Esophagus squamous epithelium (tissue), 5 donors: ENCODE measurements at places on chromosomes 11 and 22. TPM values are rescaled to one million over a fixed set of nuclear protein-coding genes. Genes with fewer than 3 reads are reported as not detected.

OR52L1 gene
- total RNA-seq: not detected

IL18BP gene
- 6.1 TPM for total RNA-seq

GTSE1 gene
- total RNA-seq: 2.7 TPM

ADAMTS8 gene
- total RNA-seq: 0.83 TPM

- DNase-seq: no peak
Measured at GRCh38 chr22:44588348-44588747, 90.3 kb upstream of the RTL6 start.

- DNase-seq: no peak
Measured at GRCh38 chr11:73159297-73159696, 17.2 kb upstream of the FCHSD2 start.

GRCh38 chr11:128133501-128133900 lies 453.9 kb downstream of the ETS1 start:
- no peak for DNase-seq

DNA sequence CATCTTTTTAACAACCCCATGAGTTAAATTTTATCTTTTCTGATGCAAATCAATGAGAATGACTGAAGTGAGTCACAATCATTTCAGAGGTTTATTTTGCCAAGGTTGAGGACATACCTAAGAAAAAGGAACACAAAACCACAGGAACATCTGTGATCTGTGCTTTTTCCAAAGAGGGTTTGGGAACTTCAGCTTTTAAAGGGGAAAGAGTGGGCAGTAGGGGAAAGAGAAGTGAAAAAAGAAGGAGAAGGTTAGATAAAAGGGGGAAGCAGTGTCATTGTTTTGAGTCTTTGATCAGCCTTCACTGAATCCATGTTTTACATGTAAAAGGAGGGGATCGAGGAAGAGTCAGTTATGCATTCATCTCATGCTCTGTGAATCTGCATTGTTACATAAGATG lies 45.3 kb upstream of the SPON1 start:
- no peak for DNase-seq

DNA sequence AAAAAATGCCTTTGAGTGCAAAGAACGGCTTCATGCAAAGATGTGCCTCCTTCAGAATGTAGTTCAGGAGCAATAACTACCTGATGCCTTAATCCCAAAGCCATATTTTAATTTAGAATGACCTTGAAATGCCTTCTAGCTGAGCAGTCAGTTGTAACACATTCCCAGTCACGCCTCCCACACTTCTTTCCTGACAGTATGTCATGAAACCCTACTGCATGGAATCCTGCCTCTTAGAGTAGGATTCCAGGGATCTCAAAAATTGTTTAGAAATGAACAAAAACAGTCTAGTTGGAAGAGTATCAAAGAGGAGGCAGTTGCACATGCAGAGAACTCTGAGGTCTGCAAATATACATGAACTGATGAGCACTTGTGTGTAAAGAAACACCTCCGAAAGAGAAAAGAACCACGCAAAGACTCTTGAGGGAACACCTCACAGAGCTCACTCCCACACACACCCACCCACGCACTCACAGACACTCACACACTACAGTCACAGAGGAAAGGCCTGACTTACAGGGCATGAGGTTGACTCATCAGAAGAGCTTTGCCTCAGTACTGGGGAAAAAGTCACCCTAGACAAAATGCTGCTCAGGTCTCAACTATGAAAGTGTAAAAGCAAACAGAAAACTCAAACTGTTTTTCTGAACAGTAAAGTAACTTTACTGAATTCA lies 77.4 kb downstream of the GGTLC2 start:
- no peak for DNase-seq

DNA sequence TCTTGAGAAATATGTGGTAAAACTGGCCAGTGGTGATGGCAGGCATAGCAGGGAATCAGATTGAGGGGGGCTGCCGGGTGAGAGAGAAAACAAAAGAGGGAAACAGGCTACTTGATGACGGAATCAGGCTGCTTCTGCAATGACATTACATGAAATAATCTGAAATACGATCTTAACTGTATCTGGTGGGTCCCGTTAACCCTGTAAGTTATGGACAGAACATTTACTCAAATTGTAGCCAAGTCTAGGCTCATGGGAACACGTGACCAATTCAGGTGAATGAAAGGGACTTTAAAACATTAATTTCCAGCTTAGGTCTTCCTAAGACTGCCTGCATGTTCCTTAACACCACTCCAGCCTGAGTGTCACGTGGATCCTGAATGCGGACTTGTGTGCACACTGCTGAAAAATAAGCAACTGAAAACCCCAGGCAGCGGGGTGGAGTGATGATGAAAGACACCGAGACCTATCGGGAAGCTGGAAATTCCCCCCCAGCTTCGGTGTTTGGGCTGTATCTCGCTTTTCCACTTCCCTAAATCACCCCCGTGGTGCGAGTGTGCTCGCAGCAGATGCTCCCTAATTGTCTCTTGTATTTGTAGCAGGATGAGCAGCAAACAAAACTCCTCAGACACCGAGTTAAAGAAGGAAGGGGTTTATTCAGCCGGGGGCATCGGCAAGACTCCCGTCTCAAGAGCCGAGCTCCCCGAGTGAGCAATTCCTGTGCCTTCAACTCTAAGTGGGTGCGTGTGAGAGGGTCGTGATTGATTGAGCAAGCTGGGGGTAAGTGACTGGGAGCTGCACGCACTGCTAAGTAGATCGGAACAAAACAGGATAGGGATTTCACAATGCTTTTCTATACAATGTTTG lies 145.0 kb upstream of the GRK3 start:
- no peak for DNase-seq

DNA sequence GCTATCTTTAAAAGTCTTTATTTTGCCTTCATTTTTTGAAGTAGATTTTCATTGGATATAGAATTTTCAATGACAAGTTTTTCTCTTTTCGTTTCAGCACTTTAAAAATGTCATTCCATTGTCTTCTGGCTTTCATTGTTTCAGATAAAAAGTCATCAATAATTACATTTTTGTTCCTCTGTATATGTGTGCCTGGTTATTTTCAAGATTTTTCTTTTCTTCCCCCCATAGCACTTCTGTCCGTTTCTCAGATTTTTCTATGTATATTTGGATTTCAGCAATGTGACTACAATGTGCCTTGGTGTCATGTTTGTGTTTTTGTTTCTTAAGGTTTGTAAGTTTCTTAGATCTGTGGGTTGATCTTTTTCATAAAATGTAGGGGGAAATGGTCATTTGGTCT lies 66.3 kb upstream of the HSD17B12 start:
- no peak for DNase-seq

DNA sequence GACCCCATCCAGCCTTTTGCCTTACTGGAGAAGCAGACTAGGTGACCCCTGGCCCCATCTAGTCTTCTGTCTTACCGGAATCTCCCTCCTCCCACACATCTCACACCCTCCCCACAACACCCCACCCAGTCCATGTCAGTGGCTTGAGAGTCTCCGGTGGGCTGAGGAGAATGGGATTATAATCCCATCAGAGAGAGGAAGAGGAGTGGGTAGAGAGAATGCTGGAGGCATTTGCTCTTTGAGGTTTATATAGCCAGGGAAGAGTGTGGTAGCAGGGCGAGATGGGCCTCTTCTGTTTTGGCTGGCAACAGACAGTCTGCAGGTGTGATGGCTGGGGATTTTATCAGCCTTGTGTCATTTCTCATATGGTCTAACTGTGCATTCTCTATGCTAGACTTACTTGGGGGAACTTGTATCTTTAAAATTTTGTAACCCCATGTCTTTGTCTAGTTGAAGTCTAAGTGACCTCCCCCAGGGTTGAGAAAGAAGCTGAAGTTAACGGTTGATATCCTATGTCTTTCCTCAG lies 50.3 kb downstream of the GRAMD1B start:
- no peak for DNase-seq

DNA sequence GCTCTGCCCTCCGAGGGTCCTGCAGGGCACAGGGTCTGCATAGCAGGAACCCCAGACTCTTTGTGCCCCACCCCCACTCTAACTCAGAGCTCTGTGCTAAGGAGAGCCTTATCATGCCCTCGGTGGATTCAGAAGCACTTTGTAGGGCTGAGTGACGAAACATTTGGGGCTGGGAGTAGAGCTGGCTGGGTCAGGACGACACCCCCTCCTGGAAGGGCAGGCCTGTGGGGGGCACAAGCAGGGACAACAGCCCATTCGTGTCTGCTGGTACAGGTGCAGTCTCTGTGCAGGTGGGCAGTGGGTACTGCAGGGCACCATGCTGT lies 8.9 kb downstream of the APOBEC3A start:
- DNase-seq: no peak

DNA sequence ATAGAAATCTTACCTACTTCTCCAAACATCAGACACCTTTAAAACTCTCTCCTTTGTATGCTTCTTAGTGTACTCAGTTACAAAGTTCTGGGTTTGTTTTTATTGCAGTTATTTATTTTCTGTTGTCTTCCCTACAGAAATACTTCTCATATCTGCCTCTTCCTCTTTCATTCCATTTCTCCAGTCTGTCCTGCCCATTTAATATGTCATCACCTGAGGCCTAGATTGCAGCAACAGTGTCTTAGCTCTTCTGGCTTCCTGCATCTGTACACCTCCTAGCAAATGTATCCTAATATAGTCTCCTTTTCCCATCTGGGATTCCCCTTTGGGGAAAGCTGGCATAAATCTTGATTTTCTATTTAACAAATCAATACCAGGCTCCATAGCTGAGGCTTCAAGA lies 34.9 kb upstream of the PCF11 start:
- no peak for DNase-seq

GRCh38 chr11:94117197-94117574 lies 11.5 kb upstream of the PANX1 start:
- no peak for DNase-seq

DNA sequence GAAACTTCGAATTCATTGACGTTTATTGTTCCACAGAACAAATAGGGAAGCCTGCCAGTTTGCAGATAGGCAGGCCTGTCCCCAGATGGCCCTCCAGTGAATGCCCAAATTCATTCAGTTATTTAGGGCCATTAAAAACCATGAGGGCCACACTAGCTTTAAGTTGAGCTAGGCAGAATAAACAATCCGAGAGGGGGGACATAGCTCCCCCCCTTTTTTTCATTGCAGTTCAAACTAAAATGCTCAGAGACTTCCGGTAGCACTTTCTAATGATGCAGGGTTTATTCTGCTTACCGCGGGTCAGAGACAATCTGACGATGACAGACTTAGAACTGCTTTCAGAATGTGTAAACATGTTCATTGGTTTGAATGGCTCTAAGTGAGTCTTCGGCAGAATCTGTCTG lies 72.0 kb downstream of the ZBTB16 start:
- DNase-seq: no peak

- DNase-seq: no peak
Measured at GRCh38 chr11:65077451-65077850, 6.4 kb downstream of the CDCA5 start.

DNA sequence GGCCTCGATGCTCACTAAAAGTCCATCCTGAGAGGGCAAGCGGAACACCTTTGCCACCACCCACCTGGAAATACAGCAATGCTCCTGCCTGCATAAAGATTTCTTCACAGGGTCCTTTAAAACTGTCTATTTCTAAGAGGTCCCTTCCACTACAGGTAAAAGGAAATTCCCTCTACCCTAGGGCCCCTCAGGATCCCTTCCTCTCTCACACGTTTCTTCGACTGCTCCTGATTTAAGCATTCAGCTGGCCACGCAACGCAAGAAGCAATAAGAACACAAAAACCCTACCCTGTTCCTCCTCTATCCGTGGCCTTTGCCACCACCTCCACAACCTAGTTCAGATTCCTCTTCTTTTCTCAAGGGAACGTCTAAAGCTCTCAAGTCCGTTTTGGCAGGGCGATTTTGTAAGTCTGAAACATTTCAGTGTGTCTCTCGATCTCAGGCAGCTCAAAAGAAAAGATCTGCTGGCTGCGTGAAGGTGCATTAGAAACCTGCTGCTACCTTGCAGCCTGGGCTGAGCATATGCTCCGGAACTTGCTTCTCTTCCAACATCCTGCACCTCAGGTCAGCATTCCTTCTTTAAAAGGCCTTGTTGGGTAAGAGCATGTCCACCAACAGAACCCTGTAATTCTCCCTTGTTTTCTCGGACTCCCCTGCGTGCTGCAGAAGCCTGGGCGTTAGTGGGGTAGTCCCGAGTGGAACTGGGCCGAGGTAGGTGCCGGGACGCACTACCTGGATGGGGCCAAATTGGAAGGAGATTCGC lies 1.6 kb downstream of the LGR4 start:
- DNase-seq: no peak

DNA sequence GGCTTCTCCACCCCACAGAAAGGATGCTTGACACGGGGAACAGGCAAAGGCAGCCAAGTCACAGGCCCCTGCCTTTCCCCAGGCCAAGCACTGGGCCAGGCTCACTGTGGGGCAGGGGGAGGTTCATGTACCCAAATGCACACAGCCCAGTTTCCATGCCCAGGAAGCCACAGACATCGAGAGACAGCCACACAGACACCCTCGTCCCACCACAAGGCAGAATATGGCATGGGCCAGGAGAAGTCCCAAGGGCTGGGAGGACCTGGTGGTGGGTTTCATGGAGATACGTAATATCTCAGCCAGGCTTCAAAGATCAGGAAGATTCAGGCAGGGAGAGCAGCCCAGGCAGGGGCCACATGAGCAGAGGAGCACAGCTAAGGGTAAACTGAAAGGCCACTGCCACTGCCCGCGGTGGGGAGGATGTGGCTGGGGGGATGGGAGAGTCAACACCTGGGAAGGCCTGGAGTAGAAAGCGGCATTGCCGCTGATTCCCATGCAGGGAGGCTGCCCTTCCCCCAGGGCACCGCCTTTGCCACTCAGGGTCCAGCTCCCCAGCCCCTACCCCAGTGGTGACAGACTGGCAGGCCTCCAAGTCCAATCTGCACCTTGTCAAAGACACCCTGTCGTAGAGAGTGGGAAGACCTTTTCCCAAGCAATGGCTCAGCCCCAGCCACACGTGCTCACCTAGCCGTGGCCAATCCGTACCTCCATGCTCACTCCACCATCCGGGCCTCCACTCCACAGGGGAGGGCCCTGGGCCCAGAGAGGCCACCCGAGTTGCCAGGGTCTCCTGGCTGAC lies 2.4 kb upstream of the MFNG start:
- no peak for DNase-seq

DNA sequence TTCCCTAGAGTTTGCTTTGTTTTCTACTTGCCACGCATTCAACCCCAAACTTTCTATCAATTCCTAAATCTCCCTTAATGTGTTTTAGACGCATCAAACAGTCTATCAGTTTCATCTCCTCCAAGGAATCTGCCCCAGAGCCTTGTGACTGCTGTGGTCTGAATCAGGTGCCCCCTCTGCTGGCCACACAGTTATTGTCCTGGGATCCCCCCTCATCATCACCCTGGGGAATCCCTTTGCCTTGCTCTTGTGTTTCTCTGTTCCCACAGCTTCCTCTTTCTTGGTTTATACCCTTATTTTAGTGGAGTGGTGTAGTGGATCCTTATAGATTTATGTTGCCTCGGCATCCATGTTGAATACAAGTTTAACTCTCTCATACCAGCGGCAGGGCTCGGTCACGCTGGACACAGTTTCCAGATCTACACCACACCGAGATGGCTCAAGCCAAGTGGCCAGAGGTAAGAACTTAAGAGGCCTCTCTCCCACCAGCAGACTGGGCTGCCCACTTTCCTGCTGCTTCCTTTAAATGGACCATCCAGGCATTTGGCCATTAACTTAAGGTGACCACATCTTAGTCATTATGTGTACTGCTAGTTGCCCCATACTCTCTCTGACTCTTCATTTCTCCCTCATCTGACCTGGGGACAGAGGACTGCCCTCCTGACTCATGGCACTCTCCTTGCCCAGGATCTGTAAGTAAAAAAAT lies 8.2 kb downstream of the UPB1 start:
- no peak for DNase-seq

GRCh38 chr11:95908826-95909225 lies 15.1 kb downstream of the MTMR2 start:
- DNase-seq: no peak

- DNase-seq: no peak
Measured at GRCh38 chr22:29626497-29627195, 23.2 kb downstream of the NF2 start.

GRCh38 chr11:15123849-15124248 lies 9.1 kb downstream of the INSC start:
- DNase-seq: no peak
